ENCODE measurements at places on chromosomes 7 and 10. TPM values are rescaled to one million over a fixed set of nuclear protein-coding genes. Genes with fewer than 3 reads are reported as not detected.
A peak's percentile ranks its signal among the peaks of the same experiment; 100 is the strongest.

The MACC1 gene
- not detected for polyA plus RNA-seq

GRCh38 chr7:2524808-2525657, 5.5 kb downstream of the LFNG start:
- no peaks in the 10 kb centered on the region for H3K27me3 ChIP-seq
- H3K4me3 ChIP-seq: no peak overlapping the region
- peaks cover 34% of the 10 kb centered on the region for H3K36me3 ChIP-seq
- H3K27ac ChIP-seq: no peak overlapping the region
- peaks cover 80% of the 10 kb centered on the region for H3K4me1 ChIP-seq

The CYP2C19 gene
- polyA plus RNA-seq: not detected

- H3K36me3 ChIP-seq: no peaks in the 10 kb centered on the region
- H3K27ac ChIP-seq: no peak overlapping the region
- no peak overlapping the region for H3K4me3 ChIP-seq
Observed at GRCh38 chr10:49448924-49449323, 53.0 kb upstream of the DRGX start.

- H3K36me3 ChIP-seq: no peaks in the 10 kb centered on the region
- H3K4me3 ChIP-seq: no peak overlapping the region
- H3K4me1 ChIP-seq: peaks cover 13% of the 10 kb centered on the region
- no peaks in the 10 kb centered on the region for H3K27me3 ChIP-seq
Observed at GRCh38 chr7:45203459-45203858, 45.9 kb downstream of the RAMP3 start.

DNA sequence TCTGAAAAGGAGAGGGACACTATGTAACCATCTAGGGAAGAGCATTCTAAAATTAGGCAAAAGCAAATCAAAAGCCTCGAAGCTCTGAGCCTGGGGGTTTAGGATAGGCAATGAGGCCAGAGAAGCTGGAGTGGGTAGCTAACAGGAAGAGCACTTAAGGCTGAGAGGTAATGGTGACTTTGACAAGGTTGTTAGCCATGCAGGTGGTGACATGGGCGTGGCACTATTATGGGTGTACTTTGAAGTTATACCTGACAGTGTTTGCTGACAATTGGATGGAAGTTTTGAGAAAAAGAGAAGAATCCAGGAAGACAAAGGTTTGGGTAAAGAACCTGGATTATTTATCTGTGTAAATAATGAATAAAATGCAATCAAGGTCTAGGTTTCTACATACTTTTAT, 383.0 kb upstream of the SEMA3C start:
- H3K27me3 ChIP-seq: no peaks in the 10 kb centered on the region
- no peak overlapping the region for H3K27ac ChIP-seq

DNA sequence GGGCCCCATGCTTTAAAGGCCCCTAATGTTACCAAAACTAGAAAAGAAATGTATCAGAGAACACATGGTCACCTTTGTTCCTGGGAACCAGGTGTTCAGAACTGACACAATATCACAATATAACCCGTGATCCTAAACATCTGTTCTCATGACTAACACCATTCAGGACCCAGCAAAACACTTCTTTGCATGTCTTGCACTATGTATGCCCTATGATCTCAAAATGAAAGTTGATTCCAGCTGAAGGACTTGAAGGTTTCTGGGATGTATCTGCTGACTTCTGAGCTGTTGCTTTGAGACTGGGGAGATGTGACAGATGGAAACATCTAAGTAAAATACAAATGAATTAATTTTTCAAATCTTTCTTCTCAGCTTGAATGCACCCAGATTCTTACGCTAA, 37.5 kb upstream of the PIK3CG start:
- no peak overlapping the region for H3K4me3 ChIP-seq
- H3K27me3 ChIP-seq: no peaks in the 10 kb centered on the region
- no peak overlapping the region for H3K27ac ChIP-seq

- peaks cover 69% of the 10 kb centered on the region for H3K4me1 ChIP-seq
- no peaks in the 10 kb centered on the region for H3K27me3 ChIP-seq
- peak overlapping the region; percentile 51 for H3K27ac ChIP-seq
- H3K36me3 ChIP-seq: peaks cover 3% of the 10 kb centered on the region
- DNase-seq: no peak
Observed at GRCh38 chr7:139099172-139099947, 10.2 kb downstream of the ZC3HAV1 start.

- H3K36me3 ChIP-seq: no peaks in the 10 kb centered on the region
- H3K4me3 ChIP-seq: peak overlapping the region; percentile 84
- peak overlapping the region; percentile 99 for H3K27ac ChIP-seq
- peak; percentile 69 for DNase-seq
- H3K4me1 ChIP-seq: peaks cover 21% of the 10 kb centered on the region
- no peaks in the 10 kb centered on the region for H3K27me3 ChIP-seq
Observed at GRCh38 chr10:97319671-97320479, 804 bp downstream of the FRAT1 start.

GRCh38 chr7:155674556-155674955, 30.1 kb downstream of the RBM33 start:
- H3K36me3 ChIP-seq: peaks cover 8% of the 10 kb centered on the region
- H3K27ac ChIP-seq: no peak overlapping the region
- H3K4me3 ChIP-seq: no peak overlapping the region

The DNAH11 gene
- polyA plus RNA-seq: not detected

The JCAD gene
- polyA plus RNA-seq: not detected

- no peaks in the 10 kb centered on the region for H3K27me3 ChIP-seq
- no peak for DNase-seq
- H3K27ac ChIP-seq: peak overlapping the region; percentile 64
- H3K4me1 ChIP-seq: peaks cover 100% of the 10 kb centered on the region
- H3K4me3 ChIP-seq: no peak overlapping the region
Observed at GRCh38 chr10:104329735-104330134, 8.5 kb downstream of the ITPRIP start.

- peaks cover 41% of the 10 kb centered on the region for H3K4me1 ChIP-seq
- no peak for DNase-seq
- no peak overlapping the region for H3K27ac ChIP-seq
- H3K36me3 ChIP-seq: no peaks in the 10 kb centered on the region
- no peak overlapping the region for H3K4me3 ChIP-seq
Observed at GRCh38 chr7:16934722-16935340, 53.0 kb upstream of the AGR3 start.

DNA sequence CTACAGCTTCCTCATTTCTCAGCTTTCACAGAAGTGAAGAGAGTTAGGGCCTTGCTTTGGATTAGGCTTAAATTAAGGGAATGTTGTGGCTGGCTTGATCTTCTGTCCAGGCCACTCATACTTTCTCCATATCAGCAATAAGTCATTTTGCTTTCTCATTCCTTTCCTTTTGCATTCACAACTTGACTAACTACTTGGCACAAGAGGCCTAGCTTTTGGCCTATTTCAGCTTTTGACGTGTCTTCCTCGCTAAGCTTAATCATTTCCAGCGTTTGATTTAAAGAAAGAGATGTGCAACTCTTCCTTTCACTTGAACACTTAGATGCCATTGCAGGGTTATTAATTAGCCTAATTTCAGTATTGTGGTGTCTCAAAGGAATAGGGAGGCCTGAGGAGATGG, 712.0 kb downstream of the INHBA start:
- H3K36me3 ChIP-seq: no peaks in the 10 kb centered on the region
- DNase-seq: no peak
- H3K27ac ChIP-seq: no peak overlapping the region
- no peaks in the 10 kb centered on the region for H3K27me3 ChIP-seq
- no peak overlapping the region for H3K4me3 ChIP-seq
- no peaks in the 10 kb centered on the region for H3K4me1 ChIP-seq

The FFAR4 gene
- polyA plus RNA-seq: not detected

The STEAP4 gene
- polyA plus RNA-seq: not detected

- H3K27me3 ChIP-seq: no peaks in the 10 kb centered on the region
- no peaks in the 10 kb centered on the region for H3K36me3 ChIP-seq
- no peak overlapping the region for H3K27ac ChIP-seq
- no peak overlapping the region for H3K4me3 ChIP-seq
- H3K4me1 ChIP-seq: no peaks in the 10 kb centered on the region
Observed at GRCh38 chr10:14712991-14713424, 61.7 kb downstream of the FAM107B start.

GRCh38 chr10:69657430-69657829, 27.4 kb downstream of the FAM241B start:
- no peak overlapping the region for H3K4me3 ChIP-seq
- no peaks in the 10 kb centered on the region for H3K4me1 ChIP-seq
- H3K27ac ChIP-seq: no peak overlapping the region
- no peak for DNase-seq

GRCh38 chr10:127968659-127969058, 61.8 kb downstream of the PTPRE start:
- H3K4me3 ChIP-seq: no peak overlapping the region
- H3K4me1 ChIP-seq: no peaks in the 10 kb centered on the region
- H3K27me3 ChIP-seq: no peaks in the 10 kb centered on the region
- H3K27ac ChIP-seq: no peak overlapping the region

The CLRN3 gene
- polyA plus RNA-seq: not detected

The LBX1 gene
- not detected for polyA plus RNA-seq

DNA sequence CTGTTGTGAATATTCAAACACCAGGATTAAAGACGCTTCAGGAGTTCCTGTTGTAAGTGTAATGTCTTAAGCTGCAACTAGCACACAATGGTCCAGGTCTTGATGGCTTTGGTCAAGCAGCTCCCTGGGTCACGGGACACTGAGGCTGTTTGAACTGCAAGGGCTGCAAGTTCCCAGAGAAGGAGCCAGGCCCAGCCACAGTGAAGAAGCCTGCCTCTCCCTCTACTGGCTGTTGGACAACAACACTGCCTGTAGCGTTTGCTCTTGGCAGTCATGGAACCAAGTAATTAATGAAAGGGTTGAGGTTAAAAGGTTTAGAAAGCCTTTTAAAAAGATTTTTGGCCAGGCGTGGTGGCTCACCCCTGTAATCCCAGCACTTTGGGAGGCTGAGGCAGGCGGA, 31.9 kb upstream of the GUSB start:
- no peak overlapping the region for H3K4me3 ChIP-seq
- no peak overlapping the region for H3K27ac ChIP-seq
- no peaks in the 10 kb centered on the region for H3K36me3 ChIP-seq
- H3K27me3 ChIP-seq: no peaks in the 10 kb centered on the region
- no peaks in the 10 kb centered on the region for H3K4me1 ChIP-seq
- no peak for DNase-seq

DNA sequence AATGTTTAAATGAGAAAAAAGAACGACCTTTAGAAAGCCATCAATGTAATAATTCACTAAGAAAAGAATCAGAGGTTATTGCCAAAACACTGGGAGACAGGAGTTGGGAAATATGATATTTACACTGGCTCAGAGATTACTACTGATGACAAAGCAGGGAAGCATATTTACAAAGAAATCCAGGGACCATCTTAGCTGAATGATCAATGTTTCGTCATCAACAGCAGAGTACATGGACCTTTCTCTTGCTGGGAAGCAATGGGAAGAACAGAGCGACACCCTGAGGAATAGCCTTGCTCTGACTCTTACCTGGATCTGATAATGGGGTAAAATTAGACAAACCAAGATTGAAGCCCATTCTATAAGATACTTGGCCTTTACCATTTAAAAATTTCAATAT, 1293.5 kb downstream of the XPNPEP1 start:
- no peaks in the 10 kb centered on the region for H3K4me1 ChIP-seq
- DNase-seq: no peak
- H3K27ac ChIP-seq: no peak overlapping the region
- no peaks in the 10 kb centered on the region for H3K36me3 ChIP-seq
- H3K27me3 ChIP-seq: no peaks in the 10 kb centered on the region
- H3K4me3 ChIP-seq: no peak overlapping the region

GRCh38 chr7:20305726-20306125, 25.0 kb upstream of the ITGB8 start:
- no peak for DNase-seq
- H3K36me3 ChIP-seq: no peaks in the 10 kb centered on the region
- no peak overlapping the region for H3K4me3 ChIP-seq
- no peak overlapping the region for H3K27ac ChIP-seq
- H3K4me1 ChIP-seq: no peaks in the 10 kb centered on the region

GRCh38 chr10:18157881-18158280, 17.7 kb downstream of the CACNB2 start:
- no peaks in the 10 kb centered on the region for H3K4me1 ChIP-seq
- H3K36me3 ChIP-seq: no peaks in the 10 kb centered on the region
- H3K27me3 ChIP-seq: no peaks in the 10 kb centered on the region
- H3K27ac ChIP-seq: no peak overlapping the region
- DNase-seq: no peak

- no peaks in the 10 kb centered on the region for H3K36me3 ChIP-seq
- no peaks in the 10 kb centered on the region for H3K27me3 ChIP-seq
- no peaks in the 10 kb centered on the region for H3K4me1 ChIP-seq
- no peak overlapping the region for H3K4me3 ChIP-seq
- no peak overlapping the region for H3K27ac ChIP-seq
Observed at GRCh38 chr7:30926313-30926712, 14.7 kb downstream of the AQP1 start.

GRCh38 chr7:37481722-37482288, 33.1 kb upstream of the ELMO1 start:
- DNase-seq: no peak
- no peaks in the 10 kb centered on the region for H3K36me3 ChIP-seq
- H3K4me3 ChIP-seq: no peak overlapping the region
- H3K27me3 ChIP-seq: no peaks in the 10 kb centered on the region
- no peak overlapping the region for H3K27ac ChIP-seq

The ZNF3 gene
- 25.4 TPM for polyA plus RNA-seq

DNA sequence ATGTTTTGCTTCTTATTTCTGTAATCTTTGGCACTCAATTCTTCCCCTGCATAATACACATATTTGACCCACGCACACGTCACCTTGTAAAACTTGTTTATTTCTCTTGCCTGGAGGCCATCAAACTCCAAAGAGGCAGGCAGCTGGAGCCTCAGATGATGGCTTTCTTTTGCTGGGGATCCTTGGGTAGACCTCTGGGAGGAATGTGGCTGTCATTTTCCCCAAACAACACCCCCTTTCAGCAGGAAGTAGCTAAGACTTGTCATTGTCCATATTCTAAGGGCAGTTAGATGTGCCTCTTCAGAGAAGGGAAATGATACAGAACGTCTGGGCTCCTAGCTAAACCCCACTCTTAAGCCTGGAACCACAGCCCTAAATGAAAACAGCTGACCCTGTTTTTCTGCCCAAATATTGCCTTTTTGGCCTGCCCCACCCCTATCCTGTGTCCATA, 111.3 kb downstream of the ITGB8 start:
- DNase-seq: no peak
- H3K36me3 ChIP-seq: no peaks in the 10 kb centered on the region

DNA sequence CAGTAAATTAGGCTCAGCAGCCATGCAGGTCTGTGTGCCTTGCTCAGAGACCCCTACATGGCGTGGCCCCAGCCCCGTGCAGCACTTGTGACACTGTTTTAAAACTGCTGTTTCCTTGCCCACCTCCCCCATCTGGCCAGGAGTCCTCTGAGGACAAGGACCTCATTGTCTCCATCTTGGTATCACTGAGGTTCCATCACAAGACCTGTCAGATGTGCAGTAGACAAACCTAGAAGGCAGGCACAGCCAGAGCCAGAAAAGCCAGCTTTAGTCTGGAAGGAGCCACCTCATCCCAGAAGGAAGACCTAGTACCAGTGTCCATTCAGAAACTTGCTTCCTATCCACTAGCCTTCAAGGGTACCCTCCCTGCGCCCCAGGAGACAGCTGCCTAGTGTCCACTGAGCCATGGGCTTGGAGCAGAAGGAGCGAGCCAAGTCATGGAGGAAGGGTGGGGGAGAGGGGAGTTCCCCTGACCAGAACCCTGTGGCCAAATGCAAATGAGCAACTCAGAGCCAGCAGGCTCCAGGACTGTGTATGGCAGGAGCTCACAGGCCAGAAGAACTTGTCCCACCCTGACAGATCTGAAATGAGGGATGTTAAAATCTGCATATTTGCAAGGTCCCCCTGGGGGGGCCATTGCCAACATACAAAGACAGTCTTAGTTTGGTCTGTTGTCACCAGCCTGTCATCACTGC, 176.1 kb downstream of the SH3PXD2A start:
- H3K4me3 ChIP-seq: no peak overlapping the region
- peaks cover 29% of the 10 kb centered on the region for H3K4me1 ChIP-seq
- H3K27me3 ChIP-seq: no peaks in the 10 kb centered on the region
- no peaks in the 10 kb centered on the region for H3K36me3 ChIP-seq

The NPY4R gene
- not detected for polyA plus RNA-seq

The WNT16 gene
- polyA plus RNA-seq: not detected

- no peak for DNase-seq
- H3K36me3 ChIP-seq: no peaks in the 10 kb centered on the region
- no peak overlapping the region for H3K4me3 ChIP-seq
- no peaks in the 10 kb centered on the region for H3K4me1 ChIP-seq
Observed at GRCh38 chr7:150340024-150340749, 1.2 kb downstream of the RARRES2 start.
